ENCODE measurements at places on chromosomes 2 and 18. TPM values are rescaled to one million over a fixed set of nuclear protein-coding genes. Genes with fewer than 3 reads are reported as not detected.

Gene DYSF
- total RNA-seq, result 166 TPM

Gene REG1B
- not detected for total RNA-seq

Gene GALNT1
- 169 TPM for total RNA-seq

Gene IL36B
- not detected for total RNA-seq

Gene PLA2R1
- 37.4 TPM for total RNA-seq

Gene BBS5
- 1.6 TPM for total RNA-seq

Gene NFATC1
- total RNA-seq, result 4.2 TPM

Gene ERICH2
- not detected for total RNA-seq

Gene RUFY4
- not detected for total RNA-seq

Gene POU3F3
- total RNA-seq, result not detected

Gene GPR45
- not detected for total RNA-seq

Gene MTCL1
- 5.2 TPM for total RNA-seq

Gene ALPI
- total RNA-seq, result not detected

Gene RASGRP3
- 92.1 TPM for total RNA-seq

Gene SFT2D3
- total RNA-seq, result 2.6 TPM

Gene KHK
- 2.8 TPM for total RNA-seq

Gene PSTPIP2
- total RNA-seq, result 3.6 TPM

Gene SP3
- total RNA-seq, result 57.1 TPM
